ENCODE measurements at places on chromosomes 6 and 20.

- DNase-seq: no peak
These were observed 31.5 kb downstream of the RRBP1 start for GRCh38 chr20:17650301-17651128.

GRCh38 chr6:166677941-166678340 lies 50.9 kb upstream of the RPS6KA2 start:
- DNase-seq: no peak

- no peak for DNase-seq
These were observed 169.0 kb downstream of the BACH2 start for GRCh38 chr6:90127595-90127994.

GRCh38 chr6:28696682-28697081 lies 171.0 kb downstream of the GPX5 start:
- DNase-seq: no peak

GRCh38 chr20:50916257-50916656 lies 15.0 kb downstream of the ADNP start:
- DNase-seq: no peak
